ENCODE measurements at places on chromosomes 7 and 10.

- no peak for DNase-seq
These were observed 31.5 kb downstream of the ENTPD1 start for GRCh38 chr10:95787447-95787846.

- no peak for DNase-seq
These were observed 135.9 kb downstream of the ADARB2 start for GRCh38 chr10:1601406-1601805.

DNA sequence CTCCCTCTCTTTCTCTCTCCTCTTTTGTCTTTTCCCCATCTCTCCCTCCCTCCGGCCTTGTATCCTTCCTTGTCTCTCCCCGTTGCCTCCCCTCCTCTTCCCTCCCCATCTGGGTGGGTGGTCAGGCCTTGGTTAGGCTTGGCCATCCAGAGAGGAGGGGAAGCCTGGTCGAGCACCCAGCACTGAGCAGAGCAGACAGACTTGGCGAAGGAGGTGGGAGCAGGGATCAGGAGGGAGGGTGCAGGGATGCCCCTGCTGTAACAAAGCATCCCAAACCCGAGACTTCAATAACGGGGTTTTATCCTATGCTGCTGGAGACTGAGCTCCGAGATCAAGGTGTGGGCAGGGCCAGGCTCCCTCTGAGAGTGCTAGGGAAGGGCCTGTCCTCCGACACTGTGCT is 97.3 kb downstream of the PAXIP1 start:
- no peak for DNase-seq

DNA sequence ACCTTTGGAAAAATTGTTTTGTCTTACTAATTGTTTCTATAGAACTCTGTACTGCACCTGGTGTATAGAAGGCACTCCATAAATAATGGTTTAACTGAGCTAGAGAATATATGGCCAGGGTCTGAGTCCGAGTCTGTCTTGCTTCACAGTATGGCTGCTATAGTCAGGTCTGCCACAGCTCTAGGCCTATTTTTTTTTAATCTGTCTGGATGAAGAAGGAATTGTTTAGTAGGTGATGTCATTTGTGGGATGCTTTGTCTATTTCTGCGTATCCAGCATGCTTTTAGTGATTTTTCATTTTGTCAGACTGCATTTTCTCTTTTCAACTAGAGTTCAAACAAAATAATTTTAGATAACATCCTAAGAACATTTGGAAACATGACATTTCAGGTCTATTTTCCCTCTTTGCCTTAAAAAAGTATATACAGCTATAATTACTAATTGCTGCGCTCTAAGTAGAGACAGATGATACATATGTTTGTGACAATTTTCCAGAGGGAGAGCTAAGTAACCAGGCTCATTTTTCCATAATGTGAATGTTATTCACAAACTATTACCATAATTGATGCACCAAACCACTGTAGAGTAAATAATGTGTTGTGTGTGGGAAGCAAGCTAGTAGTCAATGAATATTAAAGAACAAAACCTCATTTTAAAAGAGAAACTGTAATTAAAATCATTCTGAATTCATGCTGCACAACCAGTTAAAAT is 361.7 kb downstream of the AUTS2 start:
- peak; percentile 26 for DNase-seq

- DNase-seq = peak; percentile 16
These were observed 154.7 kb downstream of the MGMT start for GRCh38 chr10:129621693-129622092.

GRCh38 chr10:63522277-63522687 is 1.1 kb downstream of the REEP3 start:
- DNase-seq = peak; percentile 10

DNA sequence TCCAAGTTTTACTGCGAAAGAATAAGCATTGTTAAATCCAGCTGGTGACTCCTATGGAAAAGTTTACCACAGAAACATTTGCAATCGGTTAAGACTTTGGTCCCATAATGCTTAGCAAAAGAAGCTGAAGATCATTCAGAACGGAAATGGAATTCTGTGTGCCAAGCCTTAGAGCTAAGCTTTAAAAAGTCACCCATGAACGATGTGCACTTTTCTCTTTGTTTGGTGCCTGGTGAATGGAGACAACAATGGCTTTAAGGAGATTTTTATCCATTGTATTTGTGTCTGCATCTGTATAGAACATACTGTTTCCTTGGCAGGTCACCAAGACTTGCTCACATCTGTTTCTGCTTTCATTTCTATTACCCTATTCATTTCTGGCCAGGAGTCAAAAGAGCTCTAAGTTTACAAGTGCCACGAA is 26.3 kb upstream of the COL1A2 start:
- peak; percentile 91 for DNase-seq

DNA sequence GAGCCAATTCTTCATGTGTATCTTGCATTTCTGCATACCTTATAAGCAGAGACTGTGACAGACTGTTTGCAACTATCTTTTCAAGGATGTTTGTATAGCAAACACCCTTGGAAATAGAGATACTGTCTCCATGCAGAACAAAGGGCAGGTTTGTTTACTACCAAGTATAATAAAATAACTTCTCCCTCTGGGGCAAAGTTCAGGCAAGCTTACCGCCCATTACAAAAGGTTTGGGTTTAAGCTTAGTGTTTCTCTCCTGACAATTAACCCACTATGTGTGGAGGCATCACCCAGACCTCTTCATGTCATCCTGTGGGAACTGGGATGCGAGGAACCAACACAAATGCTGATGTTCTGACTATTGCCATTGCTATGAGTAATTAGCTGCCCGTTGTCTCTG is 479.1 kb upstream of the ZMIZ1 start:
- no peak for DNase-seq

- no peak for DNase-seq
These were observed 51.9 kb upstream of the CHST15 start for GRCh38 chr10:124145109-124145870.

- no peak for DNase-seq
These were observed 80.2 kb downstream of the HTR7 start for GRCh38 chr10:90777621-90778020.

GRCh38 chr7:96508371-96508770 is 186.5 kb upstream of the SLC25A13 start:
- DNase-seq = no peak

DNA sequence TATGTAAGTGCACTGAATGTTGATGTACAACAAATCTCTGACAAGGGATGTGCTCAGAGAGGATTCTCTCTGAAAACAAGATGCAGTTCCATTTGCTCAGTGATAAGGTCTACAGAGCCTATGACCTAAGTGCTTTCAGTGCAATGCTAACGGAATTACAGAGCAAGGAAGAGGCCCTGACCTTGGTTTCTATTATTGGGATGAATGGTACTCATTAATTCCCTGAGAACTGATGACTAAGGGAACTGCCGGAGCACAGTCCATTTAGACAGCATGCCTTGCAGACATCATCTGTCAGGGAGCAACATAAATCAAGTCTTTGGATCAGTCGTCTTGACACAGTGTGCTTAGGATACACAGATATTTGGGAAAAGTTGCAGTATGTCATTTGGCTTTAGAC is 340.8 kb downstream of the PHTF2 start:
- peak; percentile 94 for DNase-seq

- no peak for DNase-seq
These were observed 27.1 kb downstream of the FZD1 start for GRCh38 chr7:91291302-91291701.

DNA sequence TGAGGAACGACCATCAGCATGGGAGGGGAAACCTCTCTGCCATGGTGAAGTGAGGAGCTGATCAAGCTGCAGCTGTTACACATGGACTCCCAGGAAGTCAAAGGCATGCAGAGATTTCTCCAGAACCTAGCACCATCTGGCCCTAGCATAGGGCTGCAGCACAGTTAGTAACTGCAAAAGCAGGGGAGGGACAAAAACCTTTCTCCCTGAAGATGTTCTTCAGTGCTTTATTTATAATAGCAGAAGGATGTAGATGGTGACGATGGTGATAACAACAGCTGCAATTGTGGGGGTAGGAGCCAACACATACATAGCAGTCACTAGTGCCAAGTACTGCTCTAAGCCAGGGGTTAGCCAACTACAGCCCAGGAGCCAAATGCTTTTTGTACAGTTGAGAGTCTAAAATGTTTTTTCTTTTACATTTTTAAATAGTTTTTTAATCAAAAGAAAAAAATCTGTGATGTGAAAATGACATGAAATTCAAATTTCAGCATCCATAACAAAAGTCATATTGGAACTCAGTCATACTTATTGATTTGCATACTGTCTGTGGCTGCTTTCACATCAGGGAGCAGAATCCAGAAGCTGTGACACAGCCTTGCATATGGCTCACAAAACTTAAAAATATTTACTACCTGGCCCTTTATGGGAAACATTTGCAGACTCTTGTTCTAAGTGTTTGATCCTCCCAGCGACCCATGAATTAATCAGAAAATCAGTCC is 299.5 kb downstream of the ELMO1 start:
- no peak for DNase-seq

DNA sequence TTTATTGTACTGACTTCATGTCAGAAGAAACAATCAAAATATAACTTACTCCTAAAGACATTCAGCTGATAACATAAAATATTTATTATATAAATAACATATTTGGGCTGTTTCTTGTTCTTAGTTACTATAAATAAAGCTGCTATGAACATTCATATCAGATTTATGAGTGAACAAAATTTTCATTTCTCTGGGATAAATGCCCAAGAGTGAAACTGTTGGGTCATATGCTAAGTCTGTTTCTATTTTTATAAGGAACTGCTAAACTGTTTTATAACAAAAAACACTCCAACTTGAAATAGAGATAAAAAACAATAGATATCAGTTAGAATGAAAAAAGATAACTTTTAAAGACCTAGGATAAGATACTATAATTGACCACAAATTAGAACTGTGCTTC is 26.5 kb upstream of the CC2D2B start:
- DNase-seq = no peak

DNA sequence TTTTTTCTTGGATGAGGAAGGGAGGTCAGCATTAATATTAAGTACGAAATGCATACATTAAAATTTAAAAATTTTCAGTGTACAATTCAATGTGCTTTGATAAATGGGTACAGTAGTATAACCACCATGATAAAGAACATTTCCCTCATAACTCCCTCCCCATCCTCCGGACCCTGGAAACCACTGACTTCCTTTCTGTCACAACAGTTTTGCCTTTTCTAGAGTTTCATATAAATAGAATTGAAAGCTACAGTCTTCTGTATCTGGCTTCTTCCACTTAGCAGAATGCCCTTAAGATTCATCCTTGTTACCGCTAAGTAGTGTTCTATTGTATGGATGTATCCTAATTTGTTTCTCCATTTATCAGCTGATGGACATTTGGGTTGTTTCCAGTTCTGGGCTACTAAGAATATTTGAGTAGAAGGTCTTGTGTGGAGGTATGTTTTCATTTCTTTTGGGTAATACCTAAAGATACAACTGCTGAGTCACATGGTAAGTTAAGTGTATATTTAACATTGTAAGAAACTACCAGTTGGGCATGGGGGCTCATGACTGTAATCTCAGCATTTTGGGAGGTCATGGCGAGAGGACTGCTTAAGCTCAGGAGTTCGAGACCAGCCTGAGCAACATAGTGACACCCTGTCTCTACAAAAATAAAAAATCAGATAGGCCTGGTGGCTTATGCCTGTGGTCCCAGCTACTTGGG is 30.8 kb downstream of the ABI1 start:
- no peak for DNase-seq

Data from fibroblast of skin of right biceps (primary cell).